ENCODE measurements at places on chromosomes 13 and 19.

- DNase-seq: no peak
Observed at GRCh38 chr13:65460136-65460535, 1770.0 kb downstream of the PCDH9 start.

DNA sequence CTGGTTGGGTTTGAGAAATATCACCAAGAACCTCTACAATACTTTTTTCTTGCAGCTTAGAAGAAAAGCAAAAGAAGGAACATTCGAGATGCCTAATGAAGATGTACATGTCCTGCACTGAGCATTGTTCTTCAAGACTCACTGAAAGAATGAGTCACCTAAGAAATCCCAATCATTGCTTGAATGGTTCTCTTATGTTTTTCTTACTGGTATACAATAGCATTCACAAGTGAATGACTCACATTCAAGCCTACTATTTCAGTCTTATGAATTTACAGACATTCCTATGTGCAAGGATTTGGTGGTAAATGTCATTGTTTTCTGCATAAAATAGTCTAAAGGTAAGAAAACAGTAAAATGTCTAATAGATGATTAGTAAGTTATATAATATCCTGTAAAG is 594.6 kb downstream of the PCDH9 start:
- DNase-seq: no peak

DNA sequence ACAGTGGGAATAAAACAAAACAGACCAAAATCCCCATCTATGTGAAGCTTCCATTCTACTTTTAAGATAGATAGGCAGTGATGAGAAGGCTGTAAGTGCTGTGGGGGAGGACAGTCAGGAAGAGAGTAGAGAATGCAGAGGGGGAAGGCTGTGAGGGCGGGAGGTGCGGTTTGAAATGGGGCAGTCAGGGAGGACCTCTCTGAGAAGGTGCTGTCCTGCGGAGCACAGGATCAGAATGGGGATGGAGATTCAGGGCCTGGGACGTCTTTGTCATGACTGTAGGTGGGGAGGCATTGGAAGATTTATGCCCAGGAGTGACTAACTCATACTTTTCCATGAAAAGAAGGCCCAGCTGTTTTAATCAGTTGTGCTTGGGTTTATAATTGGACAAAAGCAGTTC is 3.9 kb upstream of the GPR183 start:
- no peak for DNase-seq

DNA sequence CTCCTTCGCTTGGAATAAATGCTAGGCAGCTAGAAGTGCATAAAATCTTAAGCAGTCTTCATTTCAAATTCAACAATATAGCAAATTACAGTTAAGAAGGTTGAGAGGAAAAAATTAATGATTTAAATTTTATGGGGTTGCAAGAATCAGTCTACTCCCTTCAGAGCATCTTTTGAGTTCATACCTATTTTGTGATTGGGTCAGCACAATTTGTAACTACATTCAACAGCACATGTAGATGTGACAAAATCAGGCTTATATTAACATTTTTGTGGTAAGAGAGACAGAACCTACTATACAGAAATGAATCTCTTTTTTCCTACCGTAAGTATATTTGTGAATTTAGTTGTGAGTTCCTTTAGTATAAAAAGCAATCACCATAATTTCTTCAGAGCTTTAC is 520.6 kb upstream of the HTR2A start:
- no peak for DNase-seq

- no peak for DNase-seq
Observed at GRCh38 chr19:1082165-1082927, 12.8 kb downstream of the POLR2E start.

DNA sequence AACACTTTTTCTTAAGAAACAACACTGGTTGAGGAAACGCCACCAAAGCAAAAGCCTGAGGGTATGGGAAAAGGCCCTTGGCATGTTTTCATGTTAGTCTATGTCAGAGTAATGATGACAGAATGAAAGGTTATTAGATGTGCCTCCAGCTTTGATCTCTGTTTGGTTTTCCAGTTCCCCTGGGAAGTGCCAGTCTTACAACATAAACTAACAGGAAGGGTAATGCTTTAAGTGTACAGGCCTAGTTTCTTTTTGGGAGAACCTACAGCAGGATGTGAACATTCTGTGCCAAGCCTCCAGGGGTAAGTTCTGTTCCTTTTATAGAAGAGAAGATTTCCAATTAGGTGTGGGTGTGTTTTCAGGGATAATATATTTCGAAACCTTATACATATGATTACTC is 121.7 kb downstream of the FNDC3A start:
- no peak for DNase-seq

DNA sequence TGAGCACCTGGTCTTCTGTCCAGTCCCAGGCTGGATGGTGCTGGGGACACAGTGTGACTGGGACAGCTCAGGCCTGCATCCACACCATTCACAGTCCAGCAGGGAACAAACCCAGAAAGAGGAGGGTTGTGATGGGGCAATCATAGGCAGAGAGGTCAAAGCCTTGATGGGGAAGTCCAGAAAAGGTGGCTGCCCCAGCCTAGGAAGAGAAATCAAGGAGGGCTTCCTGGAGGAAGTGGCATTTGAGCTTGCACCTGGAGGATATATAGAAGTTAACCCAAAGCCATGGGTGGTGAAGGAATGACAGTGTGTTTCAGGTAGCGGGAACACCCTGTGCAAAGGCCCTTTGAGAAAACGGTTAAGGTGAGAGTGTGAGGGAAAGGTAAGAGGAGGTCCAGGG is 2.6 kb upstream of the PRX start:
- DNase-seq: no peak

DNA sequence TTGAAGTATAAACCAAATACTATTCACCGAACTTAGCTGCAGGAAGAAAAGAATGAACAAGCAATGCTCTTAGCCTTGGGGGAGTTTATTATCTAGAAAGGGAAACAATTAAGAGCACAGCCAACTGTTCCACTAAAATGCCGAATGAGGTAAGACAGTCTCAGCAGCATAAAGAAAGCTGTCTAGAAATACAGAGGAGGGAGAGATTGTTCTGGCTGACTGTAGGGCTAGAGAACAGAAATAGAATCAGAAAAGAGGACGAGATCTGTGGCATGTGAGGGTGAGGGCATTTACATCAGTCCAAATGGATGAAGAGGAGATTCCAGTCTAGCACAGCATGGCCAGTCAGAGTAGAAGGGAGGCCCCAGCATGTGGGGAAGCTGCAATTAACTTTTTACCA is 56.8 kb upstream of the TNFRSF19 start:
- DNase-seq: no peak

GRCh38 chr13:99431927-99432608 is 69.2 kb upstream of the TM9SF2 start:
- DNase-seq: no peak

DNA sequence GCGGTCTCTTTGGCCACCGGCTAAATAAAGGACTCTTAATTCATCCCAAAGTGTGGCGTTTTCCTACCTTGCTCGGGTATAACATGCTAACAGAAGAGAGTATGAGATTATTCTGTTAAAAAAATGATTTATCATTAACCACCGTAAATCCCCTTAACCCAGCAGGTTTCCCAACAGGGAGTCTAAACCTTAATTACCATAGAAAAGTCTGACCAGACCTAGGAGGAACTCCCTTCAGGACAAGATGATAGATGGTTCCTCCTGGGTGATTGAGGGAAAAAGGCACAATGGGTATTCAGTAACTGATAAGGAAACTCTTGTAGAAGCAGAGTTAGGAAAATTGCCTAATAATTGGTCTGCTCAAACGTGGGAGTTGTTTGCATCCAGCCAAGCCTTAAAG is 193.7 kb downstream of the ZNF737 start:
- no peak for DNase-seq

DNA sequence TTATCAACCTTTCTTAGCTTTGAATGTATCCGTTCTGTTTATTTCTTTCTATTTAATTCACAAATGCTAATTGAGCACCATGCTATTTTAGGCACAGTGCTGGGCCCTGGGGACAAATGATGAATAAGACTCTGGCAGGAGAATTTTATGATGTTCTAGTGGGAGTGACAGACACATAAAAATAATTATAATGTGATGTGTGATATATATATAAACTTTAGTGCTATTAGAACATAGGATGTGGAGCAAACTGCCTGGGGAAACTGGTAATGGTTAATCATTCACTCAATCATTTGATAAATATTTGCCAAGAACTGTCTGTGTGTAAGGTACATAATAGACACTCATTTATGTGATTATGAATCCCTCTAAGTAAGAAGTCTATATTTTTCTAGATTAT is 50.7 kb upstream of the FRY start:
- no peak for DNase-seq

DNA sequence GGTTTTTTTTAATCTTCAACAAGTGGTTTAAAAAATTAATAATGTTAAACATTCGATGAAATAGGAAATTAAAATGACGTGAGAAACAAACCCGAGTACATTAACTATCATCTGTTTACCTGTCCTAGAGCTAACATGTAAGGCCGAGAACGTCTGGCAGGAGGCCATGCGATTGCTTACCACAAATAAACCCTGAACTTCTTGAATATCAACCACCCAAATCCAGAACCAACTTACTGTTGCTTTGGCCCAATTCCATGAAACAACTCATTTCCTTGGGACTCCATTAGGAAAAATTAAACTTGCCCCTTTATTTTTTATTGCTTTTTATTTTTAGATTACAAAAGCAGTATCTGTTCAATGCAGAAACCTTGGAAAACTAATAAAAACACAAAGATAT is 228.9 kb upstream of the IRS2 start:
- no peak for DNase-seq

GRCh38 chr13:48890391-48890790 is 85.3 kb upstream of the FNDC3A start:
- DNase-seq: no peak

- no peak for DNase-seq
Observed at GRCh38 chr19:38880882-38881609, 3.0 kb upstream of the RINL start.

DNA sequence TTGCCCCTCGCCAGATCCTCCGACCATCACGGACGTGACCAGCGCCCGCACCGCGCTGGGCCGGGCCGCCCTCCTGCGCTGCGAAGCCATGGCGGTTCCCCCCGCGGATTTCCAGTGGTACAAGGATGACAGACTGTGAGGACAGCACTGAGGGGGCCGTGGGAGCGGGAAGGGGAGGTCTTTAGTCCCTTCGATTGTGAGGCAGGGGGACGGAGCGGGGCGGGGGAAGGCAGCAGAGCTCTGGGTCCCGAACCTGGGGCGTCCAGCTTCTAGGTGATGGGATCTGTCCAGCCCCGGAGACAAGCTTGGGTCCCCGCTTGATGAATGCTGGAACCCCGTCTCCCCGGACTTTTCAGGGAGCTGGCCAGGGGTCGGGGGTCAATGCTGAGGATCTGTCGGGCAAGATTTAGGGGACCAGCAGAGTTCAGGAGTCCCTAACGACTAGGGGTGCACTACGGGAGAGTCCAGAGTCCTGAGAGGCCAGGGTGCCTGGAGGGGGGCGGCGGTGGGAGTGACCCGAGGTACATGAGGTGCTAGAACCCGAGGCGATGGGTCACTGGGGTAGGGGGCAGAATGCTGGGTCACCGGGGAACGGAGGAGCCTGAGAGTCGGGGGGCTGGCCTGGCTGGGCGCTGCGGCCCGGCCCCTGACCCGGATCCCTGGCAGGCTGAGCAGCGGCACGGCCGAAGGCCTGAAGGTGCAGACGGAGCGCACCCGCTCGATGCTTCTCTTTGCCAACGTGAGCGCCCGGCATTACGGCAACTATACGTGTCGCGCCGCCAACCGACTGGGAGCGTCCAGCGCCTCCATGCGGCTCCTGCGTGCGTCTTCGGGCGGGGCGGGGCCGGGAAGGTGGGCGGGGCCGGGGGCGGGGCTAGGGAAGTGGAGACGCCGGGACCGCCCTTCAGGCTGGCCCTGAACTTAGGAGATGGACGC is 14.6 kb downstream of the VSIG10L start:
- no peak for DNase-seq

GRCh38 chr19:4448147-4448985 is 9.2 kb downstream of the UBXN6 start:
- DNase-seq: no peak

GRCh38 chr13:100131863-100132574 is 43.1 kb downstream of the PCCA start:
- no peak for DNase-seq

DNA sequence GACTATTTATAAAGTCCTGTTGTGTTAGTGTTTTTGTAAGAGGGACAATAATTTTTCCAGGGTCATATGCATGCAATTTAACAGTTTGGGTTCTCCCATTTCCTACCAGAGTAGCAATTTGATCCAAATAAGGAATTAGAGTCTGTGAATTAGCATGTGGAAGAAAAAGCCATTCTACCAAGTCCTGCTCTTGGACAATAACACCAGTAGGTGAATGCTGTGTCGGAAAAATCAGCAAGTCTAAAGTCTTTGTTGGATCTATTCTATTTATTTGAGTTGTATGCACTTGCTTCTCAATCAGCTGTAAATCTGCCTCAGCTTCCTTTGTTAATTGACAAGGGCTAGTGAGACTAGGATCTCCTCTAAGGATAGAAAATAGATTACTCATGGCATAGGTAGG is 21.4 kb upstream of the IL17D start:
- no peak for DNase-seq

- peak; percentile 88 for DNase-seq
Observed at GRCh38 chr13:24270639-24271141, 38.7 kb upstream of the C1QTNF9 start.

DNA sequence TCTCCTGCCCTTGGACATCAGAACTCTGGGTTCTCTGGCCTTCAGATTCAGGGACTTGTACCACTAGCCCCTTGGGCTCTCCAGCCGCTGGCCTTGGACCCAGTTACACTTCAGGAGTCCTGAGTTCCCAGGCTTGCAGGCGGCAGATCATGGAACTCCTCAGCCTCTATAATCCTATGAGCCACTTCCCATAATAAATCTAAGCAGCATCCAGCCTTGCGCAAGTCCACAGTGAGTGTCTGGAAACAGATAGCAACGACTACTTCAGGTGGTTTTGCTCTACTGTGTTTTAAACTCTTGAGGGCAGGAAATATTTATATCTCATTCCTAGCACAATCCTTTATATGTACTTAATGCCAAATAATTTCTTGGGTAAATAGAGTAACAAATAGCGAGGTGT is 92.3 kb downstream of the COL4A1 start:
- no peak for DNase-seq

DNA sequence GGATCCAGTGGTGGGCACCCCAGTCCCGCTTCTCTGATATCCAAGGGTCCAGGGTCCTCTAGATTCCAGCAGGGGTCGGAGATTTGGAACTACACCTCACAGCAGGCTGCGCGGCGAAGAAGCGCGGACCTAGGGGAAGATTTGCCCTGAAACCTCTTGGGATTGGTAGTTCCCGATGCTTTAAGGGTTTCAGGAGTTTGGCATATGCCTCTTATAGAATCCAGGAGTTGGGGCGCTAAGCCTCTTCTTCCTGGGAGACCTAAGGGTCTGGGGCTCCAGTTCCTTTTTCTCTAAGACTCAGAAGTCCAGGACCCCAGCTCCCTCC is 349 bp downstream of the BCL2L12 start:
- DNase-seq: no peak

- DNase-seq: no peak
Observed at GRCh38 chr13:24185591-24186232, 25.2 kb downstream of the SPATA13 start.

- no peak for DNase-seq
Observed at GRCh38 chr13:75492389-75492788, 10.4 kb upstream of the TBC1D4 start.
